ENCODE measurements at places on chromosomes 2 and 18.

DNA sequence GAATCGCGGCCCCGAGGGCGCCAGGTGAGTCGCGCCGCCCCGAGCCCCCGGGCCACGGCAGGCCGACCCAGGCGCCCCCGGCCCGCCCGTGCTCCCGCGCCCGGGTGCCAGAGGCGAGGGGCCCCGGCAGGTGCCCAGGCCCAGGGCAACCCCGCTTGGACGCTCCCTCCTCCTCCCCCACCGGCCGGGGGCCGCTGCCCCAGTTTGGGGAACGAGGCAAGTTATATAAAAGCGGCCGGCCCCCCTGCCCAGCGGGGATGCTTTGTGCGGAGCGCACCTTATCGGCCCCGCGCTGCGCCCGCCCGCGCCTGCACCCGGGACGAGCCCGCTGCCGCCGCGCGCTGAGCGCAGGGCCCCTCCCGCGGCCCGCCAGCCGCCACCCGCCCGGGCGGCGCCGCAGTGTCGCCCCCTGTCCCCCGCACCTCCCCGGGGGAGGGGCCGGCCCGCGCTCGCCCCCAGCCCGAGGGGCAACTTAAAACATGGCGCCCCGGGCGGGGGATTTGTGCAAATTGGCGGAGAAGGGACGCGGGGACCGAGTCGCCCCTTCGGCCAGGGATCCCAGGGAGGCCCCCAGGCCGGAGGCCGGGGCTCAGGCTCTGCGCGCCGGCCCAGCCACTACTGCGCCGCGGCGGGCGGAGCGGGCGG lies 639 bp downstream of the EPB41L3 start:
- no peak for DNase-seq

GRCh38 chr2:224151680-224152310 lies 112.7 kb upstream of the SERPINE2 start:
- DNase-seq, result no peak

GRCh38 chr18:61929881-61930640 lies 37.3 kb upstream of the RNF152 start:
- no peak for DNase-seq

DNA sequence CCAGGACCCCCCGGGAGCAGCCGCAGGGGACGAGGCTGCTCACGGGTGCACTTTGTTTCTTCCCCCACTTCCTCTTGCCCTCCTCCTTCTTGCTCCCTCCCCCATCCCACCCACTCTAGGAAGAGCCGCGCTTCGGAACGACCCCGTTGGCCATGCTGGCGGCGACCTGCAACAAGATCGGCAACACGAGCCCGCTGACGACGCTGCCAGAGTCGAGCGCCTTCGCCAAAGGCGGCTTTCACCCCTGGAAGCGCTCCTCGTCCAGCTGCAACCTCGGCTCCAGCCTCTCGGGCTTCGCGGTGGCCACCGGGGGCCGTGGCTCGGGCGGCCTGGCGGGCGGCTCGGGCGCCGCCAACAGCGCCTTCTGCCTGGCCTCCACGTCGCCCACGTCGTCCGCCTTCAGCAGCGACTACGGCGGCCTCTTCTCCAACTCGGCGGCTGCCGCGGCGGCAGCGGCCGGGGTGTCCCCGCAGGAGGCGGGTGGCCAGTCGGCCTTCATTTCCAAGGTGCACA lies 1.3 kb downstream of the SP9 start:
- no peak for DNase-seq

GRCh38 chr2:220134756-220135534 lies 507.5 kb downstream of the SLC4A3 start:
- no peak for DNase-seq

Data from NCI-H524 treated with DMSO at 0.1 percent for 48 hours (cell line).